HepG2 (cell line): ENCODE measurements at places on chromosomes 2 and 18.

GRCh38 chr18:77127769-77128671, 4.6 kb downstream of the MBP start:
- DNase-seq: no peak

DNA sequence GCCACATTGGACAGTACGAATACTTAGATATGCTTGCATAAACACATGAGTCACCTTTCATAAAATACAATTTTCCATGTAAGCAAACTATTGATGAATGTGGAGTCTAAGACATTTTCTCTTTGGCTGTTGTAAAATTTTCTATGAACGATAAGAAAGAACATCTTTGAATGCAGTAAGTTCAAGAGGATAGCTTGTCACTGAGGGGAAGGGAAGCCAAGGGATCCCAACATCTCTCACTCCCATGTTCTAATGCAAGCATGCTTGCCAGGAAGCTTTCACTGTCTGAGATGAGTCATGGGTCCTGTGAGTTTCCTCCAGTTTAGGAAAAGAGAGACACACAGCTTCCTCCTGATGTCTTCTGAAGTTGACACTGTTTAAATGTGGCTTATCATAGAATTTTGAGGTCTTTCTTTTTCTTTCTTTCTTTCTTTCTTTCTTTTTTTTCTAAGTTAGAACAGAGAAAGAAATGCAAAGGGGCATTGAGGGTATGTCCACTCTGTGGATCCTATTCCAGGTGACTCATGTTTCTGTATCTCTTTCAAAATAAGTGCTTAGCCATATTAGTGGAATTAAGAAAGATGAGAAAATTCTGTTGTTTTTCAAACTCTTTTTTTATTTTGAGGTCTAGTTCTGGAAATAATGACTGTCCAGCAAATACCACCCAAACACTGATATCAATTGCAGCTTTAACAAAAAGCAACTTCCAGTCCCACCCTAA, 146.6 kb downstream of the RDH14 start:
- no peak for DNase-seq

DNA sequence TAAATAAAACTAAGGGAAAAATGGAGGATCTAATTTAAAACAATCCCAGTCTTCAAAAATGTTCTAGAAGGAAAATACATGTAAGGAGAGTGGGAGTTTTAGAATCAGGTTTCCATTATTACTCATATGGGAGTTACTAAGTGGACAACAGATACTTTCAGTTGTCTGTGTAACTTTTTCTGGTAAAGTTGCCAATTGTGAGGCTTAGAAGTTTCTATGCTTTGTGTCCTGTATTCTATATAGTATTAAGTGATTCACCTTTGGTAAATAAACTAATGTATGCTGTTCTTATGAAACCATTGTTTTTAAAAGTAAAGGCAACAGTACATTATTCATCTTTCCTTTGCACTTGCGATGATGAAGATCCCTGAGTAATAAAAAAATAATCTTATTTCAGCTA, 274.9 kb downstream of the NR4A2 start:
- DNase-seq: no peak

- no peak for DNase-seq
Measured at GRCh38 chr18:490624-491023, 9.9 kb downstream of the COLEC12 start.

- no peak for DNase-seq
Measured at GRCh38 chr2:201419057-201419635, 32.1 kb downstream of the TRAK2 start.

GRCh38 chr2:60862642-60863041, 18.7 kb upstream of the REL start:
- DNase-seq: no peak

- DNase-seq: peak; percentile 34
Measured at GRCh38 chr2:204282525-204282924, 262.8 kb upstream of the PARD3B start.

DNA sequence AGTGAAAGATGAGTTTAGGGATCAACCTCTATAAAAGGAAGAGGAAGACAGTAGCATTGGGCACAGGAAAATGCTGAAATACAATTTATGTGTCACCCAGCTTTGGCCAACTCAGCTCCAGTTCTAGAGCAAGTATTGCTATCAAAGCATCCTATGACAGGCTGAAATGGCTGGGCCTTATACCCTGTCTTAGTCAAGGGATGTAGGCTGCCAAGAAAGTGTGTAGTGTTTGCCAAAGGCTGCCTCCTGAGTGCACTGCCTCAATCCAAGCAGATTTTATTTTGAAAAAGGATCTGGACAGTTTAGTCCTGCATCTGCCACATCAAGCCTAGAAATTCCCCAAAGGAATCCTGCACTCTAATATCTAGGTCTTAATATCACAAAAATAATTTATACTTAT, 359.9 kb upstream of the ZC3H15 start:
- DNase-seq: no peak

- no peak for DNase-seq
Measured at GRCh38 chr2:626491-627339, 50.5 kb downstream of the TMEM18 start.
